ENCODE measurements at places on chromosomes 7 and 10.

- DNase-seq = no peak
These were observed 17.9 kb upstream of the BMPER start for GRCh38 chr7:33887266-33887975.

GRCh38 chr7:152553671-152554317 lies 118.0 kb upstream of the KMT2C start:
- no peak for DNase-seq

DNA sequence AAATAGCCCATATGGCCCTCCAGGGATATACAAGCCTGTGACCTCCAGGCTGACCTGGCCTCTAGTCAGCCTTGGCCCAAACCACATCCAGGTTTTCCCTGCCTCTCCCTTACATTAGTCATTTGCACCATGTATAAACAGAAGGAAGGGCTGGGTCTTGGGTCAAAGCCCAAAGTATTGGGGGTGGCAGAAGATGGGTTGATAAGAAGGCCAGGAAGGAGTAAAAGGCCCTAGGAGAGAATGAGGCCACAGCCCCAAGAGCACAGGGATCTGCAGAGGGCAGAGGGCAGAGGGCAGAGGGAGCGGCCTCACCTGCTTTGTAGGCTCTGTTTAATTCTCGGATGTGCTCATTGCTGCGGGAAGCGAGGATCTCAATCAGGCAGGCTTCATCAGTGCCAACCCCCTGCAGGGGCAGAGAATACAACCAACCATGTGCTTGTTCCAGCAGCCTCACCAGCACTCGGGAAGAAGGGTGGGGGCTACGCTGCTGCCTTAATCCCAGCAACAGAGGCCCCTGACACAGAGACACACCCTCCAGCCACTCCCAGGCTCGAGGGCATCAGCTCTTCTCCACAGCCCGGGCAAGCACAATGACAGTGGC lies 31.3 kb downstream of the PLAC9 start:
- DNase-seq = no peak

- DNase-seq = no peak
These were observed 58.3 kb downstream of the WIPF3 start for GRCh38 chr7:29864656-29865055.

DNA sequence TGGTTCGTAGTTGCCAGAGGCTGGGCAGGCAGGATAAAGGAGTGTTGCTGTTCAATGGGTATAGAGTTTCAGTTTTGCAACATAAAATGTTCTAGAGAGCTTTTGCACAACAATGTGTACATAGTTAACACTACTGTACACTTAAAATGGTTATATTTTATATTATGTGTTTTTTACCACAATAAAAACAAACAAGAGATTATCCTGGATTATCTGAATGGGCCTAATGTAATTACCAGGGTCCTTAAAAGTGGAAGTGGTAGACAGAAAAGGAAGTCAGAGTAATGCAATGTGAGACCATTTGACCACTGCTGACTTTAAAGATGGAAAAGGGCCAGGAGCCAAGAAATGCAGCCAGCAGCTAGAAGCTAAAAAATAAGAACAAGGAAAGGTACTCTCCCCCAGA lies 159.7 kb downstream of the SGMS1 start:
- no peak for DNase-seq

DNA sequence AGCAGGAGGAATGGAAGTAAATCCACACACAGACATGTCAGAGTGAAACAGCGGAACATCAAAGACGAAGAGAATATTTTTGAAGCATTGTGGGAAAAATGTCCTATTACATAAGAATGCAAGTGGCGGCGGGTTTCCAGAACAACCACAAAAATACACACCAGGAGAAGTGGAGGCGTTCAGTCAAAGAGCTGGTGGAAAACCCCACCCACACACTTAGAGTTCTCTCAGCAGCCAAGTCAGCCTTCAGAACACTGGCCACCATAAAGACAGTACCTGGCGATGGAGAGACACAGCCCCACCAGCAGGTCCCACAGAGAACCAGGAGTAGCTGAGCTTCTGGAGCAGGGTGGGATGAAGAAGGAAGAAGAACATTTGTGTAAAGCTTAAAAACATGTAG lies 23.7 kb downstream of the NKX6-2 start:
- no peak for DNase-seq

GRCh38 chr7:528451-528850 lies 8.8 kb upstream of the PDGFA start:
- DNase-seq = no peak

- no peak for DNase-seq
These were observed 19.4 kb downstream of the ZFAND2A start for GRCh38 chr7:1140476-1141104.

- DNase-seq = no peak
These were observed 81.8 kb downstream of the SPAG6 start for GRCh38 chr10:22427101-22427500.

- DNase-seq = no peak
These were observed 196.7 kb downstream of the SEMA3E start for GRCh38 chr7:83452256-83452655.

DNA sequence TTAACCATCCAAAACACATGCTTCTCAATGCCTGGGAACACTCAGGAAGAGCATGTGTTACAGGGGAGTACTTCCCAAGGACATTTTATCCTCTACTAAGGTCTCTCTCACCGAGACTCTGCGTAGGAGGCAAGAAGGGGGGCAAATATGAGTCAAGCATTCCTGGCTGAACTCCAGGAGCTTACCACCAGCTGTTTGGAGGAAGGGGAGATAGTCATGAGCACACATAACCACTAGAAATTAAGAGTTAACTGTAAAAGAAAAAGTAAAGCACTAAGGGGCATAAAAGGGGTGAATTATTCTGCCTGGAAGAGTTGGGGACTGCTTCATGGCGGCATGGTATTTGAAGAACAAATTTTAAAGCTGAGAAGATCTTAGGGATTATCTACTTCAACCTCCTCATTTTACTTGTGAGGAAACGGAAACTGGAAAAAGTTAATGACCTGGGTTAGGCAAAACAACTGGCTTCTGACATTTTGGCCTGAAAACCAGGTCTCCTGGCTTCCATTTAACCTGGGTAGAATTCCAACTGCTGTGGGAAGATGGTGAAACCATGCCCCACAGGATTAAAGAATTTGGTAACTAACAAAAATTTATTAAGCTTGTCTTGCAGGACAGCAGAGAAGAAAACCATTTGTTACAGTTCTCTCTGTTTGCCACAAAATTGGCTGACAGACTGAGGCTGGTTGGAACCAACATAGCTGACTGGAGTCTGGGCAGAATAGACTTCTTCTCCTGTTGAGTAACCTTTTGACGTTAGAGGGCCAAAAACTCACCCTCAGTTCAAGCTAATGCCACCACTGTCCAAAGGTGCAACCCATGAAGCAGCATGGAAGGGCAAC lies 85.5 kb downstream of the SLC25A13 start:
- DNase-seq = peak; percentile 84

GRCh38 chr10:110967009-110967630 lies 47.7 kb downstream of the SHOC2 start:
- no peak for DNase-seq

GRCh38 chr7:155593461-155594162 lies 47.3 kb upstream of the CNPY1 start:
- no peak for DNase-seq

DNA sequence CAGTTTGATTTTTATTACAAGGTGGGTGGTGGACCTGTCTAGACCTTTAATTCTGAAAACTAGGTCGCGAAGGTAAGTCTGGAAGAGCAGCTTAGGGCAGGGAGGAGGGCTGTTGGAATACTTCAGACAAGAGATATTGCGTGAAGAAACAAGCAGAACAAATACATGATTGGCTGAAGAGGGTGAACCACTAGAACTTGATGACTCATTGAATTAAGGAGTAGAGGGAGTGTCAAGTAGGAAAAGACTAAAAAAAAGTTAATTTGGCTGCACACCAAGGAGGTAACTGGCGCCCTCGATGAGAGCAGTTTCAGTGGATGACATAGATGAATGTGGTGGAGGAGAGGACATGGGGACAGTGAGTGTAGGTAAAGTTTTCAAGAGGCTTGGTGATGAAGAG lies 41.3 kb downstream of the WNT2 start:
- no peak for DNase-seq

DNA sequence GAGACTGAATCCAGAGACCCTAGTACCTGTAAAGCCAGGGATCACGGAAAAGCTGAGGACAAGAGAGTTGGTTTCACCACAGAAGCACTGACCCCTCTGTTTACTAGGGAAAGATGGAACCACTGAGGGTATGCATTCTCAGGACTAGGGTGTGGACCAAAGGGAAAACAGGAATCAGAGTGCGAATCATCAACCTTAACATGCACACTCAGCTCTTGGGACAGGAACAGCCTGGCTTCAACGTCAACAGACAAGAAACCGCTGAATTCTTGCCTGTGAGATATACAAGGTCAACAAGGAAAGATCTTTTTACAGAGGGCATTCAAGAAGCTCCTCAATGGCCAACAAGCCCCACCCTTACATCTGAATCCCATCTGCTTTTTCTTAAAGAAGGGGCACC lies 14.9 kb downstream of the TNRC18 start:
- DNase-seq = peak; percentile 71

DNA sequence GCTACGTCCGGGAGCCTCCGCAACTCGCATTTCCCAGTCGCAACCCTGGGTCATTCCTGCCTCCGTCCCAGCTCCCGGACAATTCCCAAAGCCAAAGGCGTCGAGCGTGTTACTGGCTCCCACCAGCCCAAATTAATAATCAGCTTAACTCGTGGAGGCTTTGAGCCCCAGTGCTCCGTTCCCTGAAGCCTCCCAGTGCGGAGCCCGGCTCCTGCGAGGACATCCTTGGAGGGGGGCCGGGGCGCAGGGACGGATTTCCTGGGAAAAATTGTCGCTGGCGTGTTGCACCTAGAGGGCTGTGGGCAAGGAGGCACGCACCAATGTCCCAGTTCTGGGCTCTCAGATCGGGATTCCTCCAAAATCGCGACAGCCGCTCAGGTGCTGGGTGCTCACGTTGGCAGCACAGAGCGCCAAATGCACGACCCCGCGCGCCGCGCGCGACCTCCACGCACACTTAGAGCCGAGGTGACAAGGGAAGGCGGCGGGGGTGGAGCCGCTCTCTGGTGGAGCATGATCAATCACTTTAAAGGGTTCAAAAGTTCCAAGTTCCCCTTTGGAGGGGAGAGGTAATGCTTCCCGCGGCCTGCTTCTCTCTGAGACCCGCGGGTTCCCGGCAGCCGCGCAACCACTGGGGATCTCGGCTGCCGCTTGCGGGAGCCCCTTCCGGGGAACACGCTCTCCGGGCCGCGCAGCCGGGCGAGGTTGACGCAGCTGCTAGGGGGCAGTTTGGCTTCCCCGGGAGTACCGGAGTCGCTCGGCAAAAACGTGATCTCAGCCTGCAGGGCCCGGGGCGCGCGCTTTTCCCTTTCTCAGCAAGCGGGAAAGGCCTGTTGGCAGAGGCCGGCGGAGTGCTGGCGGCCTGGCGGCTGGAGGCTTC lies 25.5 kb downstream of the SKIDA1 start:
- no peak for DNase-seq

- no peak for DNase-seq
These were observed 23.4 kb upstream of the NME8 start for GRCh38 chr7:37825038-37825437.

DNA sequence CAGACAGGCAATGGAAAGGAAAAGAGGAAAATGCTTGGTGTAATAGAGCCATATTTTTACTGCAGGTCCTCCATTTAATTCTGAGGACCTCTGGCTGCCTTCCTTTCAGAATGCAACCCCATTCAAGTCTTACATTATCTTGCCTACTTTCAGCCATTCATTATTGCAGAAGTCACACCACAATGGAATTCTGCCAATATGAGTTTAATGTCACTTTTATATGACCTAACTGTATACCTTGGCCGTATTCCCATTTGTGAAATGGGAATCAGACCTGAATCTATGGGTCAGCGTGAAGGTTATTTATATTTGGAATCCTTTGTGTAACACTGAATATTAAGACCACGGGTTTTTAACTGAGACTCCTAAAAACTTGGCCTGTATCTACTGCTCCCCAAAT lies 241.7 kb upstream of the AOAH start:
- no peak for DNase-seq

- DNase-seq = no peak
These were observed 137.9 kb upstream of the SEMA3E start for GRCh38 chr7:83786858-83787257.

DNA sequence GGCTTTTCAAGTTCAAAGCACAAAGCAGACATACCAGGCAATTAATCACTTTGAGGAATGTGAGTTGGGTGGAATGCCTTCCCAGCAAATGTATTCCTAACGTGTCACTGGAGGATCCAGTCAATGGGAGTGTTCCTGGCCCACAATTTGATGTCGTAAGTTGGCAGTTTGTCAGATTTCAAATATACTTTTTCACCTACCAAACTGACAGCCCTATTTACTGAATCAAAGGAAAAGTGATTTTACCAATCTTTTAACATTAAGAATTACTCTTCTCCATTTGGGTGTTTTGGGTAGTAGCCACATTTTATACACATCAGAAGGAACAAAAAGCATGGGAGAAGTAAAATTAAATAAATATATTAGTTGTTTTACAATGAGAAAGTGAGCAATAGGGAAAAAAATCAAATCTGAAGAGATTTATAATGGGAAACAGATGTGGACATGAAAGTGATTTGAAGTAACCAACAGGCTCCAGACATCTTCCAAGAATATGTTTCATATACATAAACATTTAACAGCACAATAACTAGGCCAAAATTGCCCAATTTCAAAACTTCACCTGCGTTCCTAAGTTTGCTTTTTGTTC lies 222.9 kb downstream of the MTERF1 start:
- DNase-seq = peak; percentile 96

GRCh38 chr10:12348870-12349628 lies at the start of gene CAMK1D:
Gene CAMK1D, plus strand, starts transcription at chr10:12349547.
- peak; percentile 79 for DNase-seq
